Activated CD4-positive, alpha-beta memory T cell treated with anti-CD3 and anti-CD28 coated beads, Interleukin-2, amount 10 ng/mL, durations not matched to agents 7 days and 5 days (primary cell): ENCODE measurements at places on chromosomes 13 and 19. TPM values are rescaled to one million over a fixed set of nuclear protein-coding genes. Genes with fewer than 3 reads are reported as not detected.

DNA sequence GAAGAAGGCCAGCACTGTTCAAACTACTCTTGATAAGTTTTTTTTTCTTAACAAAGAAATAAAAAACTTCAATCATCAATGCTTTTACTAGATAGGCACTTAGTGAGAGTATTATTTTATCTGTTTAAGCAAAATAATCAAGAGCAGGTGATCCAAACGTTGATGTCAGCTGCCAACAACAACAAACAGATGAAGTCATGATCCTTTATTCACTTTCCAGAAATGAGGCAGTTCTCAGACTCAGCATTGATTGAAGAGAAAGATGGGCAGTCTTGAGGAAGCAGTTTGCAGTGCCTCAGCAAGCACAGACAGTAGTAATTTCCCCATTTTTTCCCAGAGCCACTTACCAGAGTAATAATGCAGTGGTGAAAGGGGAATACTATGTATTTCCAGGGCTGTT is 38.4 kb upstream of the CSNK1A1L start:
- H3K36me3 ChIP-seq, result no peaks in the 10 kb centered on the region
- H3K4me3 ChIP-seq, result no peak overlapping the region
- no peak overlapping the region for H3K27ac ChIP-seq
- no peaks in the 10 kb centered on the region for H3K4me1 ChIP-seq

- no peak overlapping the region for H3K27ac ChIP-seq
- peaks cover 12% of the 10 kb centered on the region for H3K4me1 ChIP-seq
- no peak for DNase-seq
- no peak overlapping the region for H3K4me3 ChIP-seq
- H3K27me3 ChIP-seq, result peaks cover 2% of the 10 kb centered on the region
These were observed 174.8 kb downstream of the KDM4B start for GRCh38 chr19:5143471-5144411.

- no peaks in the 10 kb centered on the region for H3K4me1 ChIP-seq
- no peaks in the 10 kb centered on the region for H3K36me3 ChIP-seq
- DNase-seq, result no peak
- no peak overlapping the region for H3K27ac ChIP-seq
These were observed 276.7 kb downstream of the SLC7A1 start for GRCh38 chr13:29318741-29319140.

- no peak overlapping the region for H3K4me3 ChIP-seq
- DNase-seq, result no peak
These were observed 55.7 kb upstream of the ZNF507 start for GRCh38 chr19:32289566-32290210.

DNA sequence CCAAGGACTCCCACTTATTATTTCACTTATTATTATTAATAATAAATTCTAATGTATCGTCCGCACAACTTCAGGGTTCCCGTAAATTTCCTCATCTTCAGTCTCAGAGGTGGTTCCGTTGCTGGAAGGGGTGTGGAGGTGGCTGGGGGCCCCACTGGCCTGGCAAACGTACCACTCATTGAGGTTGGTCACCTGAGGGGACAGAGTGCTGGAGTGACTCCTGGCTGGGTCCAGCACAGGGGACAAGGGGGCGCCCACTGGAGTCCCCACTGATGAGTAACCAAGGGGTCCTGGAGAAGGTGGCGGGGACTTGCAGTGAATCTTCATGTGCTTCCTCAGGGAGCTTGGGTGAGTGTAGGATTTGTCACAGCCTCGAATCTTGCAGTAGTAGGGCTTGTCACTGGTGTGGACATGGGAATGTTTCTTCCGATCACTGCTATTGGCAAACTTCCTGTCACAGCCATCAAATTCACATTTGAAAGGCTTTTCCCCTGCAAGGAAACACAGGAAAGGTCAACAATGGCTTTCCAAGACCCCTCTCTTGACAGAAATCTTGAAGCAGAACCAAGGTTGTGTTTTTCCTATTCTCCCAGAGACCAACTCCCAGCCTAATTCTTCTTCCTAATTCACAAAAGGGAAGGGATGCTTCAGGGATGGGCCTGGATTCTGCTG is 6.1 kb downstream of the ZIC5 start:
- no peak overlapping the region for H3K27ac ChIP-seq
- peaks cover 14% of the 10 kb centered on the region for H3K36me3 ChIP-seq
- peaks cover 68% of the 10 kb centered on the region for H3K27me3 ChIP-seq
- peaks cover 16% of the 10 kb centered on the region for H3K4me1 ChIP-seq
- no peak overlapping the region for H3K4me3 ChIP-seq

DNA sequence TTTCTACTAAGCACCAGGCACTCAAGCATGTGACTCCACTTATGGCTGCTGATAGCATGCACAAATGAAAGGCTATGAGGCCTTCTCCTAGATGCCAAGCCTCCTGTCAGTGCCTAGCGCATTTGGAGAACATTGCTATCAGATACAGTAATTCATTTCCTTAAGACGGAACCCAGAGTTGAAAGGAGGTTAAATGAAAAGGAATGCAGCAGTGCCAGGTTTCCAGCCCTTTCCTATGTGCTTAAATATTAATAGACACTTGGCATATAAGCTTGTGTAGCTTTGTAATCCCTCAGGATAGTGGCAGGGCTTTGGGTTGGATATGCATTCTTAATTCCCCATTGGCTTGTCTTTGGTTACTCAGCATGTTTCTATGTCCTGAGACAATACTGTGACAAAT is 140.1 kb upstream of the FRY start:
- H3K4me3 ChIP-seq, result no peak overlapping the region
- H3K4me1 ChIP-seq, result peaks cover 8% of the 10 kb centered on the region
- no peak overlapping the region for H3K27ac ChIP-seq
- DNase-seq, result no peak
- no peaks in the 10 kb centered on the region for H3K36me3 ChIP-seq

DNA sequence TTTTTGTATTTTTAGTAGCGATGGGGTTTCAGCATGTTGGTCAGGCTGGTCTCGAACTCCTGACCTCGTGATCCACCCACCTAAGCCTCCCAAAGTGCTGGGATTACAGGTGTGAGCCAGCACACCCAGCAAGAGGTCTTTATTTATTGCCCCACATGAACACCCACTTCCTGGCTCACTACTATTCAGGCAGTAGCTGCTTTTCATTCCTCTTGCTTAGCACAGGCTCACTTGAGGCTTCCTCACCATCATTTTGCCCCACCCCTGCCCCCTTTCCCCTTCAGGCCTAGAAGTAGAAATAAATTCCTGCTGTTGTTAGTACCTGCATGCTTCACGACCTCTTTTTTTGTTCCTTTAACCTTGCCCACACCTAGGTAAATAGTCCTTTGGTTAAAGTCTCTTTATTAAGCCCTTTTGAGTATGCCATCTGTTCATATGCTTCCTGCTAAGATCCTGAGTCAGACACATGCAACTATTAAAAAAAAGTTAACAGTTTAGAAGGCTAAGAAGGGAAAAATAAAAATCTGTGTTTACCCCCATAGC is 33.5 kb upstream of the ITM2B start:
- no peak overlapping the region for H3K27ac ChIP-seq
- no peak for DNase-seq
- H3K36me3 ChIP-seq, result peaks cover 5% of the 10 kb centered on the region
- no peak overlapping the region for H3K4me3 ChIP-seq

The PODNL1 gene
- total RNA-seq, result 0.48 TPM
